HepG2 (cell line): ENCODE measurements at places on chromosomes 16 and 17.
A peak's percentile ranks its signal among the peaks of the same experiment; 100 is the strongest.

DNA sequence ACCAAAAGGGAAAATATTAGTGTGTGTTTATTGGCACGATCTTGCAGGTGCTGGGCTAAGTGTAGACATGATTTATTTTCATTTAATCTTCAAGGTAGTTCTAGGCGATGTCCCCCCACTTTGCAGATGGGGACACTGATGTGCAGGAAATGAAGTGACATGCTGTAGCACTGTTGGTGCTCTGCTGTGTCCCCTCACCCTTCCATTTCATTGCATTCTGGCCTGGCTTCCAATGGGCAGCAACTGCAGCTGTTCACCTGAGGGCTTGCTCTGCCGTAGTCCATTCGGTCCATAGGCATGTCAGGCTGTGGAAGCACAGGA is 123.9 kb downstream of the PRKCB start:
- H3K36me3 ChIP-seq = no peaks in the 10 kb centered on the region
- no peak overlapping the region for H3K27ac ChIP-seq
- H3K27me3 ChIP-seq = no peaks in the 10 kb centered on the region
- no peaks in the 10 kb centered on the region for H3K4me1 ChIP-seq
- no peak for DNase-seq
- no peak overlapping the region for H3K4me3 ChIP-seq

DNA sequence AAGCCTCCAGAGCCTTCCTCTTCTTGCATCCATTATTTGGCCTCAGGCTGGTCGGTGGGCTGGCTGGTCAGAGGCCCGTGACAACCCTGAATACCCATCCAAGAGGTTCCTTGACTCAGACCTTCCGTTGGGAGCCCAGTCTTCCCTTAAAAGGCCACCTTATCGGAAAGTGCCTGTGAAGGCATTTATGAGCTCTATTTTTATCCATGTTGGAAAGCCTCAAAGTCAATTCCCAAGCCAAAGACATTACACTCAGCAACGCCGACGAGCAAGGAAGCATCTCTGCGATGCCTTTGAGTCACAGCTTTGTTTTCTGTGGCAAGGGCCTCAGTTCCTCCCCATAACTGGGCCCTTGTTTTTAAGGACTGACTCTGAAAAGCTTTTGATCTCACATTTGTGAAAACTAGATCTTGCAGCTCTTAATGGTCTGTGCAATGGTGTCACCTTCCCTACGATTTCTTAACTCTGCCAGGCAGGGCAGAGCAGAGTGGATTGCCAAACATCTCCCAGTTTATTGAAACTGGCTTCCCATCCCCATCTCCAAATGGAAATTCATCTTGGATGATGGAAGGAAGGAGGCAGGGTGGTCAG is 13.3 kb upstream of the SPOP start:
- no peak for DNase-seq
- H3K4me3 ChIP-seq = no peak overlapping the region
- peaks cover 58% of the 10 kb centered on the region for H3K4me1 ChIP-seq
- H3K27ac ChIP-seq = no peak overlapping the region
- H3K27me3 ChIP-seq = peaks cover 17% of the 10 kb centered on the region; the same call in 1 of the 3 replicates

DNA sequence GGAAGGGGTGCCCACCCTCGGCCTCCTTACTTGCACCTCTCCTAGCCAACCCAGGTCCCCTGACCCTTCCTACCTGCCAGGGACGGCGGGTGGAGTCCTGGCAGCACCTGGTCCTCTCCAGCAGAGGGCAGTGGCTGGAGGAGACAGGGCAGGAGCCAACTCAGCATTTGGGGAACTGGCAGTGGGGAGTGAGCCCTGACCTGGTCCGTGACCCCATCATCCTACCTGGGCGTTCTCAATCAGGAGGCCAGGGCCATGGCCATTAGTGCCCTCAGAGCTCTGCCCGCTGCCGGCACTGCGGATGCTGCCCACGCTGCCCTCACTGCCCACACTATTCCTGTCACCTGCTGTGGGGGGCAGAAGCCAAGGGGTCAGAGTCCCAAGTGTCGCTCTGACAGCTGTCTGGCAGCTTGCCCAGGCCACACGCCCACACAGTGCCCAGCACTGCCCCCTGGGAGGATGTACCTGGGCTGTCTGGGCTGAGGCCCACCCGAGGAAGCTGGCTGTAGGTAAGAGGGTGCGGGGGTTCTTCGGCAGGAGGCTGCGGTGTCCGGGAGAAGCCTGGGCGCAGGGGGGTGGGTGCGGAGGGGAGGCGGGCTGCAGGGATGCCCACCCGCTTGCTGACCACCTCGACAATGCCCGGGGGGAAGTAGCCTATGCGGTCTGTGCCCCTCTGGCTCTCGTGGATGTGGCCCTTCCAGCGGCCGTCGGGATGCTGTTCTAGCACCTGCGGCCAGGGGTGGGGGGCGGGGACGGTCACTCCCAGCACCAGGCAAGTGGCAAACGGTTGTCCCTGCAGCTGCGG is 10.8 kb downstream of the CASKIN2 start:
- DNase-seq = peak; percentile 51
- no peak overlapping the region for H3K27ac ChIP-seq
- H3K27me3 ChIP-seq = no peaks in the 10 kb centered on the region
- H3K4me3 ChIP-seq = no peak overlapping the region
- H3K4me1 ChIP-seq = peaks cover 33% of the 10 kb centered on the region

- H3K4me3 ChIP-seq = no peak overlapping the region
- DNase-seq = no peak
- no peak overlapping the region for H3K27ac ChIP-seq
- peaks cover 5% of the 10 kb centered on the region; the same call in 1 of the 2 replicates for H3K4me1 ChIP-seq
Observed at GRCh38 chr16:14454391-14454790, 175.7 kb downstream of the PARN start.

GRCh38 chr17:14301279-14302090 is 604 bp downstream of the HS3ST3B1 start:
- H3K36me3 ChIP-seq = 0 out of 3 replicates have a peak, but pooled peaks cover 3% of the 10 kb centered on the region
- peak overlapping the region; percentile 99 for H3K4me3 ChIP-seq
- peaks cover 3% of the 10 kb centered on the region; the same call in 1 of the 3 replicates for H3K27me3 ChIP-seq
- peak overlapping the region; percentile 93 for H3K27ac ChIP-seq
